ENCODE measurements at places on chromosomes 4 and X. TPM values are rescaled to one million over a fixed set of nuclear protein-coding genes. Genes with fewer than 3 reads are reported as not detected.

Gene PDCL2
- not detected for total RNA-seq

Gene SERPINA7
- not detected for total RNA-seq

Gene NDUFC1
- total RNA-seq = 25.9 TPM

Gene GLRA2
- 13.6 TPM for total RNA-seq

Gene F9
- total RNA-seq = not detected

Gene DKK2
- 54.8 TPM for total RNA-seq

Gene MAGEA9B
- total RNA-seq = not detected

Gene SPON2
- 69.1 TPM for total RNA-seq

Gene MAGEC1
- total RNA-seq = not detected

Gene SCML2
- 13.7 TPM for total RNA-seq

Gene PRRG1
- total RNA-seq = 17.5 TPM

Gene SH3D19
- 59.9 TPM for total RNA-seq

Gene IQSEC2
- 8.9 TPM for total RNA-seq

Gene FRMD7
- total RNA-seq = 1.4 TPM

Gene MTTP
- 1.6 TPM for total RNA-seq

Gene LRCH2
- 23.3 TPM for total RNA-seq

Gene ASIC5
- not detected for total RNA-seq

Gene MAP9
- total RNA-seq = 33.0 TPM

Gene GYG2
- total RNA-seq = 10.5 TPM

Gene GC
- total RNA-seq = not detected

Gene NR3C2
- 13.9 TPM for total RNA-seq

Gene SRPX
- 50.5 TPM for total RNA-seq

Gene EPHA5
- 34.1 TPM for total RNA-seq

Gene HHIP
- 33.3 TPM for total RNA-seq

Gene CTBP1
- 200 TPM for total RNA-seq

Gene AMOT
- 30.5 TPM for total RNA-seq

Measured in camera-type eye (tissue), 1 donor.